ENCODE measurements at places on chromosomes 6 and 20.

GRCh38 chr6:37698264-37699137 lies 818 bp upstream of the MDGA1 start:
- peak; percentile 52 for DNase-seq

DNA sequence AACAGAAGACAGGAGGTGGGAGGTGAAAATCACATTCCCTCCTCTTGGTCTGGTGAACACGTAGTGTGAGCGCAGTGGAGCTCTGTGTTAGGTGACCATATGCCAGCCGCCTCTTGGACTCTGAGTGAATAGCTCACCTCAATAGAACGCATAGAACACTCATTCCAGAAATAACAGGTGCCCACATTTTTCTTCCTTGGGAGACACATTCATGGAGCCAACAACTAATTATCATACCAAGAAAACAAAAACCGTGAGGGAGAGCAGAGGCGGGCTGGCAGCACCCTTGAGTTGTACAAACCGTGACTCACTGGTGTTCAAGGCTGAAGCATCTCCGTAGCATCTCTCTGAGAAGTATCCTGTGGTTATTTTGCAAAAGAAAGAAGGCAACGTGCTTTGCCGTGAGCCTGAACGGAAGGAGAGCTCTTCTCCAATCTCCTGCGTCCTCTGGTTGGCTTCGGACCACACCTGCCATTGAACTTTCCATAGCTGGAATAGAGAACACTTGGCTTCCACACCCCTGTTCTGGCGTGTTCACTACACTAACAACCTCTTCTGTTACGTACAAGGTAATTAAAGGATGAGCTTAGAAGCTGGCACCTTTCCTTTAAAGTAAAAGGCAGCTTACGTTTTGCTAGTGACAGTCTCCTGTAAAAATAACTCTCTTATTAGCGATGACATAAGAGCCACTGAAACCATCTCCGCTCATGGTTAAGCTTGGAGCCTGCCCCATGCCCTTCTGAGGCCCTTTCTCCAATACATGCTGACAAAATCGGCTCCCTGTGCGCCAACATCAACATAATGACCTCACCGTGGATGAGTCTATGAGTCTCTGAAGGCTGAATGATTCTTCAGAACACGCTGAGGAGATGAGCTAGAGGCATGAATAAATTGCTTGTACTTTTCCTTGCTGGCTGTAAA lies 30.2 kb upstream of the SGK1 start:
- no peak for DNase-seq

- no peak for DNase-seq
Measured at GRCh38 chr6:49072146-49072545, 390.9 kb downstream of the MMUT start.

GRCh38 chr6:18656506-18656905 lies 269.4 kb downstream of the RNF144B start:
- DNase-seq: no peak

DNA sequence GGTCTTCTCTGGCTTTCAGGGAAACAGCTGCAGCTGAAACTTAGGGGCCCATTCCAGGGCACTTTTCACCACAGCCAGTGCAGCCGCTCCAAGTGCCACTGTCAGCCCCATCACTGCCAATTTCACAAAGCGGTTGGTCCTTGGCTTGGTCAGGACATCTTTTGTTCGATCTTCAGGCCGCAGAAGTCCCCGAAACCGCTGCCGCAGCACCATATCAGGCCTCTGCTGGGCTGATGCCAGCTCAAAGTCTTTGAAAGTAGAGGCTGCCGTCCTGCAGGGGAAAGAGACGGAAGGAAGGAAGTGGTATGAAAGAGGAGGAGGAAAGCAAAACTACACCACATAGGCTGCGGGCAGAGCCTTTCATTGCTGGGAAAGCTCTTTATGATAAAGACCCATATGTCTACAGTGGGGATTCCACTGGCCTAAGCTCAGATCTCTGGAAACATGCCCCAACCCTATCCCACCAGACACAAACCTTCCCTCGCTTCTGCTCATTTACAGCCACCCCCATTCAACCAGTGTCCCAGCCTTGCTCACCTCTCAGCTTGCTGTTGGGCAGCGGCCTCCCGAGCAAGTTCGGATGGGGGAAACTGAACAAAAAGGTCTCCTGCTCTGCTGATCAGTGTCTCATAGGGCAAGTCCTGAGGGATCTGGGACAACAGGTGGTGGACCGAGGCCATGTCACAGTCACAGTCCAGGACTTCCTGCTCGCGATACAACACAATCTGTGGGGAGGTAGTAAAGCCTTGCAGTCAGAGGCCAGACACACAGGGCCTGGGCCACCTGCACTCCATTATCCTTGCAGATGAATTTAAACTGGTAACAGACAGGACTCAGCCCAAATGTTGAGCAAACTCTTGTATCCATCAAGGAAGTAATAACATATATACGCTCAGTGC lies 23.5 kb downstream of the TBC1D20 start:
- peak; percentile 36 for DNase-seq

DNA sequence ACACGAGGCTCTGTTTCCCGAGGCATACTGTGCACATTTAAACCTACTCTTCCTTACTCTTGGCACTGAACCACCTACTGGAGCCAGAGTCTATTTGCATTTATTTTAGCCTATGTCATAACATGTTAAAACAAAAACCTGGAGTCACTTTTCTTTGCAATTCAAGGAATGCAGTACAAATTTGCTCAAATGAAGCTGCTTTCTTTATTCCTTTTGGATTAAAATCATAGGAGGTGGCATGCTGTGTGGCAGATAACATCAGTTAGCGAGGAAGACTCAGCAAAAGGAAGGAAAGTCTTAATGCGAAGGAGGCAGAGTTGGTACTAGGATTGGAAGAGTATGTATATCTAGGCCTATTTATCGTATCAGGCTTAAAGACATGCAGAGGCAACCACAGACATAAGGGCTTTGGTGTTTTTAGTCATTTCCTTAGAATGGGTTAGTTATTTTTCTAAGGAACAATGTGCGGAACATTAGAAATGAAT lies 92.9 kb downstream of the SAMD3 start:
- DNase-seq: no peak

- DNase-seq: peak; percentile 55
Measured at GRCh38 chr6:36962874-36963273, 8.3 kb downstream of the PI16 start.

- DNase-seq: no peak
Measured at GRCh38 chr20:2559279-2559626, 22.9 kb downstream of the TMC2 start.
